Retinal pigment epithelial cell (primary cell): ENCODE measurements at places on chromosomes 1 and 21.
A peak's percentile ranks its signal among the peaks of the same experiment; 100 is the strongest.

- DNase-seq: no peak
Measured at GRCh38 chr1:201104141-201104540, 8.1 kb downstream of the CACNA1S start.

- no peak for DNase-seq
Measured at GRCh38 chr1:164659621-164660411, 100.8 kb downstream of the PBX1 start.

GRCh38 chr1:172095846-172096245 lies 254.5 kb downstream of the DNM3 start:
- no peak for DNase-seq

- DNase-seq: no peak
Measured at GRCh38 chr1:24641646-24642151, 1.4 kb upstream of the SRRM1 start.

DNA sequence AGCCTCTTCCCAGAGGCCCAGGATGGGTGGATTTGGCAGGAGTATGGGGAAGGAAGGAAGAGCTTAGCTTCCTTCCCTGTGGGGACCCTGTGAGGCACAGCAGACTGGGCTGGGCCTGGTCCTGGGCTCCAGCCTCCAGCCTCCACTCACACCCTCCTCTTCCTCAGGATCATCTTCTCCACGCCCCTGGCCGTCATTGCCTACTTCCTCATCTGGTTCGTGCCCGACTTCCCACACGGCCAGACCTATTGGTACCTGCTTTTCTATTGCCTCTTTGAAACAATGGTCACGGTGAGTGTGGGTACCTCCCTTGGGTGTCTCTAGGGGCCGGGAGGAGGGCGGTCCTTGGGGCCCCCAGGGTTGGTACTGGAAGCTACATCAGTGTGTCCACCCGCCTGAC lies 10.1 kb downstream of the MFSD2A start:
- no peak for DNase-seq

DNA sequence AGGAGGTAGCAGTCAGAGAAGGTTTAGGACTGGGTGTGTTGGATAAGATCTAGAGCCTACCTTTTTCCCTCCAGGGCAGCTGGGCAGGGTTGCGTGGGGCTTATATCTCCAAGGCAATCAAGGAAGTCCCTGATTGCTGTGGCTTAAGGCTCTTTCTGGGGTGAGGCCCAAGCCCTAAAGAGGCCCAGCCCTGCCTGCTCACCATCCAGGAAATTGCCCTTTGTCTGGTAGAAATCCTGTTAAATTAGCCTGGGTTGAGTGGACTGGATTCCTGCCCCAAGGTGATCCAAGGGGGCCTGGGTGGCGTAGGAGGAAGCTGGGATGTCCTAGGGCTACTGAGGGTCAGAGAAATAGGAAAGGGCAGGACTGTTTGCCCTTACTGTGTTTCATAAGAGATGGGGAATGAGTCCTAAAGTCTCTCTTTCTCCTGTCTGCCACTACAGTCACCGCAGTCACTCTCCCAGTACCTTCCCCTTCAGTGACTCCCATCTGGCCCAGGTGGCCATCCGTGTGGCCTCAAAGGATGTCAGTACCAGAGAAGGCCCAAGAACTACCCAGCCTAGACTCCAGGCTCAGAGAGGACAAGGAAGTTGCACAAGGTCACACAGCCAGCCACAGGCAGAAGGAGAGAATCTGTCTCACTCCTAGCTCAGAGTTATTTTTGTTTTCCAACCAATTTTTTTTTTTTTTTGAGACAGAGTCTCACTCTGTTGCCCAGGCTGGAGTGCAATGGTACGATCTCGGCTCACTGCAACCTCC lies 25.8 kb downstream of the MFSD2A start:
- no peak for DNase-seq

DNA sequence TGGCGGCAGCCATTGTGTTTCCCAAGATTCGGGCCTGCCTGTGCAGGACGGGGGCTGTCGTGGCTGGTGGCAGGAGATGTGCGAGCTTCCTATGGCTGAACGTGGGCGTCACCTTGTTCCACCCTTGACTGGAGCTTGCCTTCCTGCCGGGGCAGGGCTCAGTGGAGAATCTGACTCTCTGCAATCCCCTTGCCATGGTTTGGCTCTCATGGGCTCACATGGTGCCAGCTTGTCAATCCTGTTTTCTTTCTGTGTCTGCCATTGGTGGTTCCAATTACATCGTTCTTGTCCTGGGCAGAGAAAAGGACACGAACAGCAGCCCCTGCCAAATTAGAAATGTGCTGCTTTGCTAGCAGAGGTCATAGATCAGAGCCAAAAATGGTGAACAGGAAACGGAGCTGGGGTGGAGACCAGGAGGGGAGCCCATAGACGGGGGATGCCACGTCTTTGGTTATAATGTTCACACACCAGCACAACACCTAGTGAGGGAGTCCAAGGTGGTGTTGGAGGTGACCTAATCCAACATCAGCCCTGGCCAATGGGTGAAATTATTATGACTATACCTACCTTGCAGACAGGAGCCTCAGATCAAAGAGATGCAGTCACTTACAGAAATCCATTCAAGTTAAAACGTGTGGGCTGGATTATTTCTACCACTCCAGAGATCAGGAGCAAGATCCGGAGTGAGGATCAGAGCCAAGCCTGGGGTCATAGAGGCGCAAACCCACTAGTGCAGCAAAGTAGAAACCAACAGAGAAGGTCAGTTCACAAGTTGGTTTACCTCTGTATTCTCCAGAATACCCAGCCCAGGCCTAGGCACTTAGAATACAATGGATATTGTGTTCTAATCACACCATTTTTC lies 253.1 kb downstream of the SIPA1L2 start:
- no peak for DNase-seq

DNA sequence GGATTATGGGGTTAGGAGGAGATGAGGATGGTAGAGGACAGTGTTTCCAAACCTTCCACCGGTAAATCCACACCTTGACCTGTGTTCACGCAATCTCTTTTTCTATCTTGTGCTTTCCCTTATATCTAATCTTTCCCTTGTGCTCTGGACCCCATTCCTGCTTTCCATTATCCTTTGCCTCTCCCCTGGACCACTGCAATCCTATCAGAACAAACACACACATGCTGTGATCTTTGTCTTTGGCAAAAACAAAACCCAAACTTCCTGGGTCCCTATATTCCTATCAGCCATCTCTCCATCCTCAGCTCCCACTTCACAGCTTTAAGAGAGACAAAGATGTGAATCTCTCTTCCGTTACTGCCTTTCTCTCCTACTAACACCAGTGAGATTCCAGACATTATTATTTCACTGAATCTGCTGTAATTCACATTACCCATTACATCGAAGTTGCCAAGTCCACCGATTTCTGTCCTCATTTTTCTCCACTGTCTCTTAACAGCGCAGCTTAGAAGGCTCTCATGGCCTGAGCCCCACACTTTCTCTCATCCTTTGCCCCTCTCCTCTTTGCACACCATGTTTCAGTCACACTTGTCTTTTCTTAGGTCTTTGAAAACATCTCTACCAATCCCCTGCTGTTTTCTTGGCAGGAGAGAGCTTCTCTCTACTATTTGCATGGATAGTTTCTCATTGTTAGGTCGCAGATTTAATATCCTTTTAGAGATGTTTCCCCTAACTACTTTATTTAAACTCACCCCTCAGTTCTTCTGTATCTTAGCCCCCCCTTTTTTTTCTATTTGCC lies 230.0 kb upstream of the B3GALT2 start:
- no peak for DNase-seq

GRCh38 chr1:24283326-24284155 lies 35.6 kb upstream of the GRHL3 start:
- DNase-seq: no peak

DNA sequence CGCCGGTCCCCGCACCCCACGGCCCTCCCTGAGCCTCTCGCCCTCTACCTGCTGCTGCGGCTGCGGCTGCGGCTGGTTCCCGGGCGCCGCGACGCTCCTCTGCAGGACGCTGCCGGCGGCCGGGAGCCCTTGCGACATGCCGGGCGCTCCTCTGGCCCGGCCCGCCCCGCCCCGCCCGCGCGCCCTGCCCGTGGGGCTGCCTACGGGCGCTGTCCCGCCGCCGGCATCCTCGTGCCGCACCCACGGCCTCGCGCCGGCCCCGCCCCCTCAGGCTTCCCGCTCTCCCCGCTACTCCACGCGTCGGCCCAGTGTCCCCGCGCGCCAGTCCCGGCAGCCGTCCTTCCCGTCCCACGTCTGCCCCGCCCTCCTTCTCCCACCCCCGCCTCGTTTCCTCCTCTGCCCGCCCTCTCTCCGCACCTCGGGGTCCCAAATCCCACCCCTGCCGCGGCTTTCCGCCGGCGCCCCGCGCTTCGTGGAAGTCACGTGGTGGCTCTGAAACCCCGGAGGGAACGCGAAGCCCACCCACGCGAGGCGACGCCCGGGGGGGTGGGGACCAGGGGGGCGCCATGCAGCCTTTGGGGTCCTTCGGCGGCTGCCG lies at the start of gene BATF3:
BATF3 (minus strand) TSS at position 216 of the 598 bp plus-strand sequence; CDS start at position 138, 78 bp downstream.
- DNase-seq: no peak

- DNase-seq: no peak
Measured at GRCh38 chr21:33791073-33791472, 124.5 kb downstream of the ATP5PO start.

DNA sequence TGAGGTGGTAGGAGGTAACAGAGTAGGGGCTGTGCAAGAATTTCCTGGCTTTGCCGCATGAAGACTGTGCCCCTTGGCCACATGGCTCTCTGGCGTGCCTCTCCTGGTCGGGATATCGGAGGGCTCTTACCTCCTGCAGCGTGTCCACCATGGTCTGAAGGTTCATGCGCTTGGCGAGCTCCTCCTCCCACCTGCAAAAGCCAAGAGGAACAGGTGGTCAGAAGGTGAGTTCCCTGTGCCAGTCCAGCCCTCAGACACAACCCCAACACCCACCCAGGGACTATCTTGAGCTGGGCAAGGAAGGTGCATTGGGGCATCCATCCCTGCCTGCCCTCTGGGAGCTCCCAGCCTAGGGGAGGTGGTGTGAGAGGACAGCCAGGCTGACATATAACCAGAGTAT lies 18.6 kb upstream of the ALDH4A1 start:
- DNase-seq: no peak

GRCh38 chr1:36717431-36717830 lies 234.7 kb upstream of the CSF3R start:
- no peak for DNase-seq

DNA sequence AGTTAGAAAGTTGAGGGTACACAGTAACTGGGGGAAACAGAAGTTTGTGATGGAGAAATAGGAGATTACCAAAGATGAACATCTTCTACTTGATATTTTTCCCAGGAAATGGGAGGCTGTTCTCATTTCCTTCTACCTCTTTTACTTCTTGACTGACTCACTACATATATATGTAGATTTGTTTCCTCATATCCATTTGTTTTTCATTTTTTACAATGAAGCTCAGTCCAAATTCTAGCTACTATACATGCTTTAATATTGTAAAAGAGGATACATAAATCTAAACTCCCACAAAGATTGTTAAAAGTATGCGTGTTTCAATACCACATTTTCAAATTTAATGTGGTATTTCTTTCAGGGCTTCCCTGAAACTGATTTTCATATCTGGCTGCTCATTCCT lies 366.6 kb upstream of the NCAM2 start:
- no peak for DNase-seq

GRCh38 chr1:116440731-116441130 lies 67.7 kb downstream of the ATP1A1 start:
- no peak for DNase-seq

GRCh38 chr1:62810420-62811274 lies 26.7 kb downstream of the ATG4C start:
- DNase-seq: no peak

GRCh38 chr1:38571726-38572125 lies 287.8 kb downstream of the RRAGC start:
- DNase-seq: no peak

DNA sequence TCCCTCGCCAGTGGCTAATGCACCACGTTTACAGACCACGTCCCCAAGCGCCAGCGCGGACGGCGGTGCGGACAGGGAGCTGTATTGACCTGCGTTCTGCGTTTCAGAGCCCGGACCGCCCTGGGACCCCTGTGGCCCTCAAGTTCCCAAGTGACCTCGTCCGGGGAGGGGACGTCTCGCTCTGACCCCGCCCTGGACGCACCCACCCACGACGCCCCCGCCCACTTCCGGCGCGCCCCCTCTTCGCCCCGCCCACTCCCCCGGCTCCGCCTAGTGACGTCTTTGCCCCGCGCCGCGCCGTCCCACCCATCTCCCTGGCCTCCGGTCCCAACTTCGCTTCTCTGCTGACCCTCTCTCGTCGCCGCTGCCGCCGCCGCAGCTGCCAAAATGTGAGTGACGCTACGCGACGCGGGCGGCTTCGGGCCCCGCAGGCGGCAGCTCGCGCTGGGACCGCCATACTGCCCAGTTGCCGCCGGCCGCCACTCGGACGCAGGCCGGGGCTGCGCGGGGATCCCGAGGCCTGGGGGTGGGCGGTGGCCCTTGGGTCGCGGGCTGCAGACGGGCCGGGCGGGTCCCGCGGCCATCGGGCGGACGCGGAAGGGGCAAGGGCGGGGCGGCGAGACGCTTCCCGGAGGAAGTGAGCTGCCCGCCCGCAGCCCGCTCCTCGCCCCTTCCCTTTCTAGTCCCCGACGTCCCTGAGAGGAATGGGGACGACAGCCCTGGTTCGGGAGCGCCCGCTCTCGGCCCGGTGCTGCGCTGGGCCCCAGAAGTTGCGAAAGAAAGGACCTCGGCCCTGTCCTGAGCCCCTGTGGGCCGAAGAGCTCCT lies at the start of gene VAMP3:
VAMP3 (plus strand) TSS at position 300 of the 826 bp plus-strand sequence; CDS start at position 388, 88 bp downstream.
- DNase-seq: peak; percentile 32

GRCh38 chr1:68221980-68222373 lies 10.3 kb downstream of the WLS start:
- no peak for DNase-seq

- no peak for DNase-seq
Measured at GRCh38 chr1:217522277-217522676, 108.6 kb downstream of the GPATCH2 start.

- DNase-seq: no peak
Measured at GRCh38 chr1:54397090-54397591, 9.1 kb downstream of the SSBP3 start.
